Thymus (tissue), 14 donors: ENCODE measurements at places on chromosomes 11 and 22. TPM values are rescaled to one million over a fixed set of nuclear protein-coding genes. Genes with fewer than 3 reads are reported as not detected.

DNA sequence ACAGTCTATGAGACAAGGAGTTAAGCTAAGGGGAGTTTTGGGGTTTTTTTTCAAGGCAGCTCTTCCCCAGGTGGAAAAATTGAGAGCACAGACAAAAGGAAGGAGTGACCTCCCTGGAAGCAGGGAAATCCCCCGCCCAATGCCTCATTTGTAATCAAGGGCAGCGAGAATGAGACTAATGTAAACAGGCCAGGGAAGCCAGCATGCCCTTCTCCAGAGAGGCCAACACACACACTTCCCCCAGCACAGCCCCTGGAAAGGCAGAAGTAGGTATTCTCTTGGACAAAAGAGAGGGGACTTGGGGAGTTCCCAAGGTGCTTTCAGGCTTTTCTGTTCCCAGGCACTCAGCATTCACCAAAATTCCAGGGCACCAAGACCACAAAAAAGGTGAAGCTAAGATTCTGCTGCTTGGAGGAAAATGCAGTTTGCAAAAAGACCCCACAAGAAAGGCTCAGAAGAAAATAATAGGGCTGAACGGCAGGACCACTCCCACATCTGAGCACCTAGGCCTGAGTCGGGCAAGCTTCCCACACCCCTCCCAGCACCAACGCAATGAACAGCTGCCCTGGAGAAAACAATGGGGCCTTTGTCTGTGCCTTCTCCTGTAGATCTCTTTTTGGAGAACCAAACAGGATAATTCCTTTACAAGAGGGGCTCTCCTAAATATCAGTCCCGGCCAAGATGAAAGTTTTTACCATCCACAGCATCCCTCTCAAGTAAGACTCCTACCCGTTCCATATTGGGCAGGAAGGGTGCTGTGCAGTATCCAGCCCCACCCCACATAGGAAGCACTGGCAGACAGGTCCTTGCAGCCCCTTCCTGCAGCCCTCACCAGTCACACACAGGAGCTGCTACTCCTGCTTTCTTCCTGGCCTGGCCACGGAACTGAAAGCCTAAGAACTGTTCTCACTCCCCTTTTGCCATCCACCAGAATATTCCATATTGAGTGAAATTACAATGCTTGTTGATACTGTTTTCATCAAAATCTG lies 70.7 kb upstream of the AKIP1 start:
- H3K4me3 ChIP-seq = no peak overlapping the region
- H3K4me1 ChIP-seq = no peaks in the 10 kb centered on the region
- no peaks in the 10 kb centered on the region for H3K36me3 ChIP-seq
- DNase-seq = no peak
- H3K27ac ChIP-seq = peak overlapping the region; percentile 20
- peaks cover 2% of the 10 kb centered on the region for H3K27me3 ChIP-seq

The ASRGL1 gene
- total RNA-seq = 12.3 TPM

The BUD13 gene
- total RNA-seq = 36.9 TPM

DNA sequence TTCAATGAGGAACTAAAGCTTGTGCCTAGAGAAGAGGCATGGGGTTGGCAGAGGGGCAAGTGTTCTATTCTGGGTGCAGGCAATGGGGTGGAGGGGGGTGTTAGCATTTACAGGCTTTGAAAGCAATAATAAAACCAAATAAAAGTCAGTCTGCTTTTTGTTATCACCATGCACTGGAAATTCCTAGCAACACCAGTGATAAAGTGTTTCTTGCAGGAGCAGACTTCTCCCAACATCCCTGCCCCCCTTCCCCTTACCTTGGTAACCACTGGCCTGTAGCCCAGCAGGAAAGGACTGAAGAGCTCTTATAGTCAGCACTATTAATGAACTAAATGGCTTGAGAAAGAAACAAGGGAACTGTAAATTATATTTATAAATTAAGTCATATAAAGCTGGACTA lies 65.2 kb upstream of the SESN3 start:
- H3K4me3 ChIP-seq = no peak overlapping the region
- H3K27me3 ChIP-seq = no peaks in the 10 kb centered on the region
- no peaks in the 10 kb centered on the region for H3K36me3 ChIP-seq
- H3K4me1 ChIP-seq = no peaks in the 10 kb centered on the region
- DNase-seq = no peak

The PKDREJ gene
- not detected for total RNA-seq

The TCN1 gene
- 2.1 TPM for total RNA-seq

The FOLH1 gene
- total RNA-seq = 0.99 TPM

- H3K27me3 ChIP-seq = peaks cover 2% of the 10 kb centered on the region
- DNase-seq = no peak
- no peaks in the 10 kb centered on the region for H3K4me1 ChIP-seq
- no peak overlapping the region for H3K27ac ChIP-seq
- no peaks in the 10 kb centered on the region for H3K36me3 ChIP-seq
These were observed 19.8 kb upstream of the TLCD5 start for GRCh38 chr11:120305286-120305685.

The ANKK1 gene
- 0.14 TPM for total RNA-seq

GRCh38 chr11:22582151-22582410 lies 43.5 kb downstream of the FANCF start:
- no peak overlapping the region for H3K4me3 ChIP-seq
- H3K27ac ChIP-seq = no peak overlapping the region
- no peak for DNase-seq
- H3K27me3 ChIP-seq = no peaks in the 10 kb centered on the region
- H3K4me1 ChIP-seq = no peaks in the 10 kb centered on the region

GRCh38 chr11:102599642-102600261 lies 25.4 kb downstream of the MMP20 start:
- H3K36me3 ChIP-seq = no peaks in the 10 kb centered on the region
- H3K27ac ChIP-seq = no peak overlapping the region
- H3K4me1 ChIP-seq = no peaks in the 10 kb centered on the region
- no peak for DNase-seq

GRCh38 chr11:8604078-8604723 lies 10.2 kb upstream of the STK33 start:
- peak; percentile 61 for DNase-seq
- H3K4me1 ChIP-seq = no peaks in the 10 kb centered on the region
- H3K27ac ChIP-seq = no peak overlapping the region
- H3K36me3 ChIP-seq = no peaks in the 10 kb centered on the region
- H3K4me3 ChIP-seq = no peak overlapping the region

DNA sequence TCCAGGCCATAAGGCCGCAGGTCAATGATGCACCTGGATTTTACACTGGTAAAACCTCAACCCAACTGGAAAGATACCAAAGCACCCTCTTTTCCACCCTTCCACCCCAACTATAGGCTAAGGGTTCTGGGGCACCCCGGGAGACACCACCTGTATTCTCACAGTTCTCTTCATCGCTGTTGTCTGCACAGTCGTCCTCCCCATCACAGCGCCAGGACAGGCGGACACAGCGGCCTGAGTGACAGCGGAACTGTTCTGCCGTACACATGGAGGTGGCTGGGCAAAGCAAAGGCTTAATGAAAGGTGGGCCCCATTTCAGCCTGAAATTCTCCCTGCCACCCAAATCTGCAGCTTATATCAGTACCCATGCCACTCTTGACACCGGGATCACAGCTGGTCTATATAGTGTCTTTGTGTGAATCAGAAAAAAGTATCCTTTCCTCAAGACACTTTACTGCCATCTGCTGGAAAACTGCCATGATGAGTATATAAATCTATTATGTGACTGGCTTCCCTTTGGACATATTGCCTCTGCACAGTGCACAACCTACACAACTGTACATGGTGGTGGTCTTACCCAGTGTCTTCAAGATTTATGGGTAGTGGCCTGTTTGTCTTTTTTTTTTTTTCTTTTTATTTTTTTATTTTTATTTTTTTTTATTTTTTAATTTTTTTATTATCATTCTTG lies 21.5 kb downstream of the LRP4 start:
- no peaks in the 10 kb centered on the region for H3K36me3 ChIP-seq
- no peaks in the 10 kb centered on the region for H3K4me1 ChIP-seq
- no peak overlapping the region for H3K27ac ChIP-seq
- H3K27me3 ChIP-seq = no peaks in the 10 kb centered on the region
- no peak overlapping the region for H3K4me3 ChIP-seq
- no peak for DNase-seq

The TPCN2 gene
- total RNA-seq = 5.3 TPM

GRCh38 chr11:67029146-67029545 lies 6.2 kb downstream of the SYT12 start:
- H3K36me3 ChIP-seq = no peaks in the 10 kb centered on the region
- H3K4me3 ChIP-seq = no peak overlapping the region
- H3K4me1 ChIP-seq = no peaks in the 10 kb centered on the region

GRCh38 chr11:86591631-86592030 lies 80.8 kb downstream of the ME3 start:
- H3K27me3 ChIP-seq = no peaks in the 10 kb centered on the region
- DNase-seq = no peak
- H3K27ac ChIP-seq = no peak overlapping the region

DNA sequence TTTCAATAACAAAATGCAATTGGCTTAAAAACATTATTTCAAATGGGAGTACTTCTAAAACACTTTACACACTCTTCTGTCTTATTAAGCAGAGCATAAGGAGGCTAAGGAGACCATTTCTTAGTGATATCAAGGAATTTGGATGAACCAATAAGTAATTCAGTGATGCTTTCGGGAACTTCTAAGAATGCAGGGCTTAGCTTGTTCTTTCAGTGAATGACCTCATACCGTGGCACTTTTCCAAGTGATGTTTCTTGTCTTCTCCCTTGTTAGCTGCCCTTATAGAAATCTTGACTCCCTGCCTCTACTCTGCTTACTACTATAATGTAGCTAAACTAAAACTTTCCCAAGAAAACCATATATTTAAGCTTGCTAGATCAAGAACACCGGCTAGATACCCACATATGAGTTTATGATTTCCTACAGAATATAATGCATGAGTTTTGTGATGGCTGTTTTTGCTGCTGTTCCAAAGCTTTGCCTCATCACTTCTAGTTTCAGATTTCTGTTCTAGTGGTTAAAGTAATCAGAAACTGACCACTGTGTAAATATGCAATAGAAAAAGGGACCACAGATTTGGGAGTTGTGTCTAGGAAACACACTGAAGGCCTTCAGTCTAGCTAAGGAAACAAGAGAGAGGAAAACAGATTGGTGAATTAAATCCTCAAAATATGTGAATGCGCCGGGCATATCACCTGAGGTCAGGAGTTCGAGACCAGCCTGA lies 37.5 kb upstream of the STK33 start:
- H3K4me3 ChIP-seq = no peak overlapping the region
- no peaks in the 10 kb centered on the region for H3K27me3 ChIP-seq
- H3K36me3 ChIP-seq = peaks cover 3% of the 10 kb centered on the region
- no peak for DNase-seq

GRCh38 chr11:122440811-122441665 lies 214.5 kb upstream of the UBASH3B start:
- peaks cover 28% of the 10 kb centered on the region for H3K27me3 ChIP-seq
- H3K4me1 ChIP-seq = peaks cover 6% of the 10 kb centered on the region
- H3K4me3 ChIP-seq = peak overlapping the region; percentile 26

GRCh38 chr11:32939866-32940265 lies 47.3 kb downstream of the QSER1 start:
- peaks cover 5% of the 10 kb centered on the region for H3K36me3 ChIP-seq
- no peak overlapping the region for H3K4me3 ChIP-seq
- H3K27ac ChIP-seq = no peak overlapping the region

- H3K4me1 ChIP-seq = no peaks in the 10 kb centered on the region
- no peak overlapping the region for H3K4me3 ChIP-seq
- H3K27me3 ChIP-seq = no peaks in the 10 kb centered on the region
- no peak for DNase-seq
- H3K36me3 ChIP-seq = no peaks in the 10 kb centered on the region
These were observed 9.6 kb upstream of the PTS start for GRCh38 chr11:112216561-112217105.

The GAL3ST1 gene
- total RNA-seq = 0.09 TPM

GRCh38 chr22:45438336-45438735 lies 24.8 kb downstream of the RIBC2 start:
- no peaks in the 10 kb centered on the region for H3K27me3 ChIP-seq
- DNase-seq = no peak
- H3K4me1 ChIP-seq = no peaks in the 10 kb centered on the region
- no peak overlapping the region for H3K4me3 ChIP-seq
- no peak overlapping the region for H3K27ac ChIP-seq

The MMP1 gene
- total RNA-seq = 1.8 TPM

- no peaks in the 10 kb centered on the region for H3K4me1 ChIP-seq
- H3K36me3 ChIP-seq = no peaks in the 10 kb centered on the region
- H3K4me3 ChIP-seq = no peak overlapping the region
These were observed 32.1 kb downstream of the EHF start for GRCh38 chr11:34653031-34653430.

The OR5A1 gene
- total RNA-seq = not detected

GRCh38 chr22:35312198-35313059 lies 12.7 kb downstream of the TOM1 start:
- H3K27me3 ChIP-seq = no peaks in the 10 kb centered on the region
- H3K4me1 ChIP-seq = peaks cover 64% of the 10 kb centered on the region
- H3K36me3 ChIP-seq = no peaks in the 10 kb centered on the region
- DNase-seq = no peak
- no peak overlapping the region for H3K4me3 ChIP-seq

GRCh38 chr11:66293352-66293751 lies 1.7 kb downstream of the TMEM151A start:
- no peak for DNase-seq
- peaks cover 16% of the 10 kb centered on the region for H3K4me1 ChIP-seq
- H3K27ac ChIP-seq = no peak overlapping the region
- H3K27me3 ChIP-seq = peaks cover 81% of the 10 kb centered on the region
- no peak overlapping the region for H3K4me3 ChIP-seq

- H3K36me3 ChIP-seq = no peaks in the 10 kb centered on the region
- peaks cover 64% of the 10 kb centered on the region for H3K27me3 ChIP-seq
- H3K27ac ChIP-seq = no peak overlapping the region
- H3K4me1 ChIP-seq = no peaks in the 10 kb centered on the region
These were observed 127.7 kb downstream of the OSBP2 start for GRCh38 chr22:30822216-30823014.

The KIRREL3 gene
- 0.14 TPM for total RNA-seq
